ENCODE measurements at places on chromosomes 6 and 20. TPM values are rescaled to one million over a fixed set of nuclear protein-coding genes. Genes with fewer than 3 reads are reported as not detected.

FLOT1 gene
- 94.5 TPM for polyA plus RNA-seq

- DNase-seq, result peak; percentile 66
Observed at GRCh38 chr6:6712449-6713403, 124.2 kb downstream of the LY86 start.

DNA sequence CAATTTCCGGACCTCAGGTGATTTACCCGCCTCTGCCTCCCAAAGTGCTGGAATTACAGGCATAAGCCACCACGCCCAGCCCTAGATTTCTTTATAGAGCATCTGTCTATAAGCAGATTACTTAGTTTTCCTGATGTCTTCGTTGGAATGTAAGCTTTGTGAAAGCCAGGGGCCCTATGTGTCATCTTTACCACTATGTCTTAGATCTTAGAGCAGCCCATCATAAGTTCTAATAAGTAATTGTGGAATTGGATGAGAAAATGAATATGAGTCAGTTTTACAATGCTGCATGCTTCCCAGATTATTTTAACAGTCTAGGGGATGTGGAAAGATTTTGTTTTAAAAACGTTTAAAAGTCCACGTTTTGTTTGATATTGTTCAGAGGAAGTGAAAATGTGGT lies 9.1 kb upstream of the ZBTB2 start:
- DNase-seq, result no peak

SMLR1 gene
- 48.7 TPM for polyA plus RNA-seq

DNA sequence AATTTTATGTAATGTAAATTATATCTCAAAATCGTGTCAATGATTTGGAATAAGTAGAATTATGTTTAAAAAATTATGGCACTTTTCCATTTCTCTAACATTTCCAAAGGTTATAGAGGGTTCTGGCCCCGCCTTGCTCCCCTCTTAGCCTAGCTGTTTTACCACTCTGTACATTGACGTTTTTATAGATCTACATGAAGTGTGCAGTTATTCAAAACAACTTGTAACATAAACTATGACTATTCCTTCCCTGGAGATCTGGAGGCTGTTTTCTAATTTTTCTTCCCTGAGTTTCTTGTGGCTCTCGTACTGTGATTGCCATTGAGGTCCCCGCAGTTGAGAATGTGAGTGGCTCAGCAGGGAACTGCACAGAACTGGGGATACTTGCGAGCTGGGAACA lies 48.4 kb downstream of the IYD start:
- no peak for DNase-seq

- DNase-seq, result no peak
Observed at GRCh38 chr6:168122011-168122410, 43.0 kb upstream of the FRMD1 start.

SPAG4 gene
- polyA plus RNA-seq, result 1.5 TPM

NR2E1 gene
- polyA plus RNA-seq, result not detected

GRCh38 chr20:63552481-63553249 lies 1.3 kb upstream of the FNDC11 start:
- DNase-seq, result no peak

DNA sequence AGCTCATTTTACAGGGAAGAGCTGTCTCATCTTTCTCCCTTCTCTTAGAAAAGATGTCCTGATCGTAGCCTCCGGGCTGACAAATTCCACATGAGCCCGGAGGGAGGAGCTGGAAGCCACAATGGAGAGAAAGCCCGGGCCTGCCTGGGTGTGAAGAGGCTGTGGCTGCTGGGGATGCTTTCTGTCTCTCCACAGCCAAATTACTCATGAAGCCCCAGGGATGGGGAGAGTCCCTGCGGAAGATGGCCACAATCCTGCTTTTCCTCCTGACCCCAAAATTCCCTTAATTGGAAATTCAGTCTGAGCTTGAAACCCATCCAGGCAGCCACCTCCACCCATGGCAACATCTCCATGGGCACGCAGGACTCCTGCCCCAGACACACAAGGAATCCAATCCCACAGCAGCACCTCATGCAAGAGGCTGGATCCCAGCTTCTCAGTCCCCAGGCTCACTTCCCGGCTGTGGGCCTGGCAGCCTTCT lies 32.4 kb downstream of the JPH2 start:
- no peak for DNase-seq

- no peak for DNase-seq
Observed at GRCh38 chr6:17957086-17957485, 30.3 kb downstream of the KIF13A start.

DNA sequence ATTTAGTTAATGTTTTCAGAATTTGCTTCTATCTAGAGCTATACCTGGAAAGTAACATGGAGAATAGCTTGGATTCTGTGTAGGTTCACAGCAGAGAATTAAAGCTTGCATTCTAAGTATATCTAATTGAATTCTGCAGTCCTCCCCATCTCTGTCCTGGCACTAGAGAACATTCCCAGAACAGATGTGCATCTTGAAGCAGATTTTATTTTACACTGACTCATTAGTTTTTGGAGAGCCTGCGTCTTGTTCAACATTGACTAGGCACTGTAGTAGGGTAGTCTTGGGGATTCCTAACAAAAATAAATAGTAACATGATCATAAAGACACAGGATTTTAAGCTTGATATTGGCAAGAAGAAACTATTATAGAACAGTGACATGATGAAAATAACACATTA lies 36.2 kb upstream of the BAG2 start:
- no peak for DNase-seq

BFSP1 gene
- polyA plus RNA-seq, result 1.1 TPM

GRCh38 chr6:113491376-113491775 lies 365.8 kb upstream of the MARCKS start:
- DNase-seq, result no peak

HSD17B8 gene
- 35.9 TPM for polyA plus RNA-seq

TMC2 gene
- polyA plus RNA-seq, result 0.45 TPM

LRRN4 gene
- polyA plus RNA-seq, result 6.3 TPM

ACTL10 gene
- 1.4 TPM for polyA plus RNA-seq

GRCh38 chr6:33192105-33192646 lies at the start of gene COL11A2:
TSS of gene COL11A2 (minus strand) at chr6:33192467. CDS start at chr6:33192240, 227 bp downstream.
- DNase-seq, result no peak

DNA sequence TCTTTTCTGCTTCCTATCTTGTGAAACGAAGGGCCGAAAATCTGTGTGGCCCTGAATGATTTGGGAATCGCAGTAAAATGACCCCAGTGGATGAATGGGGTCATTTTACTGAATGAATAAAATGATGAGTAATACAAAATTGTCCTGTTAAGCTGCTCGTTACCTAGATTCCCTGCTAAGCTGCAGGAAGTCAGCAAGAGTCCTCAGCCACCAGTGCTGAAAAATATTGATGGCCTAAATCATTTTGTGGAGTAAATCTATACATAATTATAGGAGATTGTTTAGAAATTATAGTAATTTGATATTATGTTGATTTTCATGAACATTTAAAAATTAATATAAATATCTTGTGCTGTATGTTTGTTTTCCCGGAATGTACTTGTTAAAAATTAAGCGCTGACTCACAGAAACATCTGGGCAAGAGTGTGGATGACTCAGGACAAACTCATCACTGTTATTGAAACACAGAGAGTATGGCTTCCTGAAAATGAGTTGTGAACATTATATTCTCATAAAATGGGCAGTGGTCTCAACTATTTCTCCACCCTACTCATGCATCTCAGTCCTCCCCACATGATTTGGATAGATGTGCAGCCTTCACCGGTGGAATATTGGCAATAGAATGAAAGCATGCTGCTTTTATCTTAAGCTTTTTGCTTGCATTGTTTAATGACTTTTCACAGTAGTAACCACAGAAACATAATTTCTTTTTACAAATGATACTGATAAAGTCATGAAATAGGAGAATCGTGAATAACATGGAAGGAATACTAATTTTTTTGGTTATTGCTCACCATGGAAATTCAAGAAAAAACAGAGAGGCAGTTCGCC lies 36.2 kb upstream of the RGS17 start:
- no peak for DNase-seq

DNA sequence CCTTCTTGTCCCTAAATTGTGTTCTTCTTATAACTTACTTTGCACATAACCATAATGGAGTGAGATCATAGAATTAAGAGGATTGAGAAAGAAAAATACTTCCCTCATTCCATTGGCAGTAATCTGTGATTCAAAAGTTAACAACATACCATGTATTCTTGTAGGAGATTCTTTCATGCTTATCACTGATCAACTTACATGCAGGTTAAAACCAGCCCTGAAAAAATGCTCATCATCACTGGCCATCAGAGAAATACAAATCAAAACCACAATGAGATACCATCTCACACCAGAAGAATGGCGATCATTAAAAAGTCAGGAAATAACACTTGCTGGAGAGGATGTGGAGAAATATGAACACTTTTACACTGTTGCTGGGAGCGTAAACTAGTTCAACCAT lies 36.5 kb upstream of the GFRAL start:
- no peak for DNase-seq

DNA sequence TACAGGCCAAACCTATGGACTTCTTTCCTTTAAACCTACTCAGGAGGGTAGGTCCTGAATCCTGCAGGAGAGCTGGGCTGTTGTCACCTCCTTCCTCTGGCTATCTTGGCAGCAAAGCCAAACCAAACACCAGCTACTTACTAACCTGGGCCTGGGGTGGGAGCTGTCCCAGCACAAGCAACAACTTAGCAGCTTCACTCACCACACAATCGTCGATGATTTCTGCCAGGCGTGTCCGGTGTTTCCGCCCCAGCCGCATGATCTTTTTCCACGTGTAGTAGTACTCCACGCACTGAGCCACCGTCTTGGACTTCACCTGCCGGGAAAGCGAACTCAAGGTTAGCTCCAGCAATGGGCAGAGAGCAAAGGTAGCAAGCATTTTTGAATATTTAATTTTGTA lies 25.4 kb upstream of the MRPS10 start:
- no peak for DNase-seq

GRCh38 chr20:23340524-23340923 lies 10.1 kb upstream of the NXT1 start:
- no peak for DNase-seq

DNA sequence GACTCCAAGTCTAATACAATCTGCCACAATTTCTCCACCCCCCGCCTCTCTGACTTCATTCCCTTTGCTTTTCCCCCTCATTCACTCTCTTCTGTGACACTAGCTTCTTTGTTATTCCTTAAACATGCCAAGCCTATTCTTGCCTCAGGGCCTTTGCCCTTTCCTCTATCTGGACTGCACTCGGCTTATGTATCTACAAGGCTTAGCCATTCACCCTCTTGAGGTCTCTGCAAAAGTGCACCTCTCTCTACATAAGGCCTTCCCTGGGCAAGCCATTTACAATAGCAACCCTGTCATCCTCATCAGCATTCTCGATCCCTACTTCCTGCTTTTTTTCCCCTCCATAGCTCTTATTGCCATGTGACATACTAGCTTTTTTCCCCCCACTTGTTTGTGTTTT lies 168.9 kb downstream of the PDSS2 start:
- DNase-seq, result no peak

GRCh38 chr6:78487401-78487800 lies 379.9 kb upstream of the IRAK1BP1 start:
- DNase-seq, result no peak

ENPP3 gene
- polyA plus RNA-seq, result 43.7 TPM

PNPLA1 gene
- polyA plus RNA-seq, result 3.3 TPM

DNA sequence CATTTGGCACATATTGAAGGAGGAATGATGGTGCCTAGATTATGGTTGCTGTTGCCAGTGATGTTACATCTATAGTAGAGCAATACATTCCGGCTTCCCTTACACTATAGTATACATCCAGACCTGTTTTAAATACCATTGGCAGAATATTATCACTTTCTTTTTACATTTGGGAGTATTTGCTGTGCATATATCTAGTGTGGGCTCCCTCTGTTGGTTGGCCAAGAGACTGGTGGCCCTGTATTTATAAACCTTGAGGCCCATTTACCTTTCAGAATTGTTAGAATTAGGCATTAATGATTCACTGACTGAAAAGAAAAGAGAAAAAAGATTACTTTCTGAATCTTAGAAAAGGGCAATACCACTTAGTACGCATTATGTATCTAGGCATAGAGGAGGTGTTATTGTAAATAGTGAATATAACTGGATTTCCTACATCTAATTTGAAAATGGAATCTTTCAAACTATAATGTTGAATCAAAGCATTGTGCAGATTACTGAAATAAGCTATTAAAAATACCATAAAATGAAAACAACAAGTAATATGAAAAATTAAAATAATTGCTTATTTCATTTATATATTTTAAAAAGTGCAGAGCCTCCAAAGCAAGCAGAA lies 628.8 kb upstream of the MAN1A1 start:
- no peak for DNase-seq

IL20RA gene
- polyA plus RNA-seq, result 2.5 TPM

MUC21 gene
- not detected for polyA plus RNA-seq

NOX3 gene
- not detected for polyA plus RNA-seq

- DNase-seq, result no peak
Observed at GRCh38 chr6:35662999-35663398, 25.7 kb downstream of the FKBP5 start.

TRIM10 gene
- 6.6 TPM for polyA plus RNA-seq

KIAA1755 gene
- 8.4 TPM for polyA plus RNA-seq

DNA sequence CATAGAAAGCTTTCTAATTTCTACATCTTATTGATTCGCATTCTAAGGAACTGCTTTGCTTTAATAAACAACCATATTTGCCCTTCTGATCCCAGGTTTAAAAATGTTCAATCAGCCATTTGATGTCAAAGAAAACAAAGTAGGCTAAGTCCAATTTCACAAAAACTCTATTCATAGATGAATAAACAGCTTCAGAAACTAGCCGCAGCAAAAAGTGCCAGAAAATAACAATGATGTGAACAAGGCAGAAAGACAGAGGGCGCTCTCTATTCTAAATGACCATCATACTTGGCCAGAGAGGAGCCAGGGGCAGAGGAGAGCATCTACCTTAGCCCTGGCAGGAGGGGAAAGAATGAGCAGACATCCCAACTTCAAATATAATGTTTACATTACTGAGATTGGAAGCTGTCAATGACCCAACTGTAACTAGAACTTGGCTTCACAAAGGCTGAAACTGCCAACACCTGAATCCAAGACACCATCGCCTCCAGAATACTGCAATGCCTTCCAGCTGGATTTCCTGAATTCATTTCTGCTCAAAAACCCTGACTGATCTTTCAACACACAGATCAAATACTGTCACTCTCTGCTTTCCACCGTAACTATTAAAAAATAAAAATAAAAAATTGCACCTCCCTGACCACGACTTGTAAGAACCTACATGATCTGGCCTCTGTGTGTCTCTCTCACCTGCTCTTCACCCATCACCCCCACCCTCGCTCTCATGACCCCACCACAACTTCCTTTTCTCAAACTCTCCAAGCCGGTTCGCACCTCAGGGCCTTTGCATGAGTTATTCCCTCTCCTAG lies 9.5 kb downstream of the CNKSR3 start:
- DNase-seq, result no peak

PFDN6 gene
- 80.5 TPM for polyA plus RNA-seq

DNA sequence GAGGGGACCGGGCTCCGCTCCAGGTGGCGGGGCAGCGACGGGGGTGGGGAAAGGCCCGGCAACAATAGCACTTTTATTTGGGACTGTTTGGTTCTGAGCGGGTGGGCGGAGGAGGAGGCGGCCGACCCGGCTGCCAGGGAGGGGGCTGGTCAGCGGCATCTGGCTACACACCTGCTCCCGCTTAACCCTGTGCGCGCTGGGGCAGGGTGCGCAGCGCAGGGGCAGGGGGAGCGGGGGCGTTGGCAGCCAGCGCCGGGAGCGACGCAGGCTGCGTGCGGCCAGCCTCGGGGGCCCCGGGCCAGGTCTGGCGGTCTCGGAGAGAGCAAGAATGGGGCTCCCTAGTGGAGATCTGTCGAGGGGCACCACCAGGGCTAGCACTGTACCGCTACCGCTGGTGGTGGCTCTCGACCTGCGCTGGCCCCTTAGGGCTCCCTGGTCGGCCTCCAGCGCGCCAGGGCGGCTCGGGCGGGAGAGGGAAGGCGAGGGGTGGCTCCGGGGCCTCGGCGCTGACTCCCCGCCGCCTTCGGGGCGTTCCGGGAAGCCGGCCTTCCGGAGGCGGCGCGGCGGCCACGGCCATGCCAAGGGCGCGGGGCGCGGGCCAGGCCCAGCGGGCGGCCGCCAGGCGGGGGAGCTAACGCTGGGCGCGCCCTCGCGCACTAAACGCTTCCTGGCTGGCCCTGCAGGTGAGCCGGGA lies 92.4 kb downstream of the NCR2 start:
- no peak for DNase-seq

Measured in large intestine (tissue), 12 donors.